ENCODE measurements at places on chromosomes 12 and 14.

- DNase-seq = no peak
Observed at GRCh38 chr12:121293603-121294002, 2.9 kb downstream of the CAMKK2 start.

GRCh38 chr14:60093606-60094005 is 1.9 kb downstream of the PCNX4 start:
- no peak for DNase-seq

GRCh38 chr12:112908548-112908947 is 1.8 kb downstream of the OAS1 start:
- DNase-seq = no peak

- no peak for DNase-seq
Observed at GRCh38 chr14:71248194-71248593, 340.9 kb downstream of the PCNX1 start.

- DNase-seq = no peak
Observed at GRCh38 chr12:108482717-108483212, 32.3 kb upstream of the FICD start.

All from CD4-positive, alpha-beta T cell treated with Interleukin-15 for 4 hours (primary cell).